ENCODE measurements at places on chromosomes 6 and 20. TPM values are rescaled to one million over a fixed set of nuclear protein-coding genes. Genes with fewer than 3 reads are reported as not detected.
A peak's percentile ranks its signal among the peaks of the same experiment; 100 is the strongest.

BHLHE23 gene
- not detected for total RNA-seq

TSBP1 gene
- not detected for total RNA-seq

C6orf163 gene
- total RNA-seq = 2.1 TPM

RIPK1 gene
- 24.4 TPM for total RNA-seq

DNA sequence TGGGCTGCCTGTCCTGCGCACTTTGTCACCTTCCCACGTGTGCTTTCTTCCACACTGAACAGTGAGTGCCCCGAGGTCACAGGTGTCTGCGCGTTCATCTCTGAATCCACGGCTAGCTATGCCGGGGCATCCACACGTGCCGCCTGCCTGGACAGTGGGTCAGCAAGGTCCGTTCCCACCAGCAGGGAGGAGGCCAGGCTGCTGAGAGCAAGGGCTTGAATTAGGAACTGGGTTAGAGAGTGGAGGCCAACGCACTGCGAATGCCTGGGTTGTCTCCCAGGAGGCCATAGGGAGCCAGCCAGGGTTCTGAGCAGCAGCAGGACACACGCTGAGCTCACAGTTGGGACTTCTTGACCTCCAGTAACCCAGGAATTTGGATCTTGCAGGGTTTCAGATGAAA, 248.1 kb downstream of the TAF4 start:
- H3K27ac ChIP-seq = no peak overlapping the region
- H3K36me3 ChIP-seq = no peaks in the 10 kb centered on the region
- H3K27me3 ChIP-seq = peaks cover 6% of the 10 kb centered on the region
- no peaks in the 10 kb centered on the region for H3K4me1 ChIP-seq
- no peak for DNase-seq
- H3K4me3 ChIP-seq = no peak overlapping the region

DNA sequence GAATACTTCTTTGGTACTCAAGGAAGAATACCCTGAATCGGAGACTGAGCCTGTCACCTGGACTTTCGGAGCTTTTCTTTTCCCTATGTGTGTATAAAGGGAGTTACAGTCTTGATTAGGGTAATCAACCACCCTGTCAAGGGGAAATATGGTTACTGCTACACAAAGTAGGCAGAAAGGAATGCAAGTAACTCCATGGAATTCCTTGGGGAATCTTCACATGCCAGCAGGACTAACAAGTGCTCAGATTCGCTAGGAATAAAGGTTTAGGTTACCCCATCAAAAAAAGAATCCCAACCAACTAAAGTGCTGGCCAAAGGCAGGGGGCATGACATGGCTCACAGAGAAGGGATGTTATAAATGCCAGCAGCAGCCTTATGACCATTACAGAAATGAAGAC, 10.4 kb downstream of the KCNS1 start:
- H3K4me3 ChIP-seq = no peak overlapping the region
- H3K27me3 ChIP-seq = no peaks in the 10 kb centered on the region
- no peak for DNase-seq
- peaks cover 7% of the 10 kb centered on the region for H3K4me1 ChIP-seq
- H3K36me3 ChIP-seq = no peaks in the 10 kb centered on the region

GRCh38 chr6:37555040-37555781, 55.5 kb upstream of the CCDC167 start:
- no peak overlapping the region for H3K4me3 ChIP-seq
- no peaks in the 10 kb centered on the region for H3K36me3 ChIP-seq
- peaks cover 9% of the 10 kb centered on the region for H3K27me3 ChIP-seq
- H3K27ac ChIP-seq = no peak overlapping the region

DNA sequence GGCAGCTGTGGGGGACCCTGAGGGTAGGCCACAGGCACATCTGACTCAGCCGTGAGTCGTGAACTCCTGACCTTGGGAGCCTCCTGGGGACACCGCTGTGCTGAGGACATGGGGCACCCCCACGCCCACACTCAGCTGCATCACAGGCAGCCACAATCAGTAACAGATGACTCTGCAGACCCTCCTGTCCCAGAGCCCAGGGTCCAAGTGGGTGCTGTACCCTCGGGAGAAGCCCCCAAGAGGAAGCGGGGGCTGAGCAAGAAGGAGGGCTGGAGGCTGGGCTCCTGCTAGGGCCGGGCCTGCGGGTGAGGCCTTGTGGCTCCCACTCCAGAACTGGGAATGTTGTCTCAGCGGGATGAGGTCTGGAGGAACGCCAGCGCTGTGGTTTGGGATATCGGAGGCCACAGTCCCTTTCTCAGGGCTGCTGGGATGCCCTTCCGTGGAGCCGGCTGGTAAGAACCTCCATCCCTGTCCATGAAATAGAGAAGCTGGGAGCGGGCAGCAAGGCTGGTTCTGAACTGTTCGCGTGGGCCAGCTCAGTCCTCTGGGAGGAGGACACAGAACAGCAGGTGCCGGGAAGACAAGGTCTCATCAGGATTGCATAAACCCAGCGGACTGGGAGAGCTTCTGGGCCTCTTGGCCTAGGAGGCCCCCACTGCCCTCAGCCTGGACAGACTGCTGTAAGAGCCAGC, 3.1 kb upstream of the LAMA5 start:
- no peaks in the 10 kb centered on the region for H3K27me3 ChIP-seq
- no peak overlapping the region for H3K4me3 ChIP-seq
- H3K36me3 ChIP-seq = no peaks in the 10 kb centered on the region
- DNase-seq = no peak
- H3K27ac ChIP-seq = peak overlapping the region; percentile 24

GRCh38 chr6:135379647-135380046, 117.9 kb downstream of the AHI1 start:
- no peak overlapping the region for H3K27ac ChIP-seq
- H3K4me1 ChIP-seq = no peaks in the 10 kb centered on the region
- H3K27me3 ChIP-seq = no peaks in the 10 kb centered on the region
- no peak overlapping the region for H3K4me3 ChIP-seq

GRCh38 chr6:161128680-161129196, 137.2 kb downstream of the MAP3K4 start:
- H3K36me3 ChIP-seq = no peaks in the 10 kb centered on the region
- H3K4me1 ChIP-seq = no peaks in the 10 kb centered on the region
- no peak overlapping the region for H3K27ac ChIP-seq
- no peak overlapping the region for H3K4me3 ChIP-seq

GRCh38 chr20:5751856-5752255, 1.7 kb downstream of the SHLD1 start:
- no peak overlapping the region for H3K27ac ChIP-seq
- no peak for DNase-seq
- no peaks in the 10 kb centered on the region for H3K36me3 ChIP-seq

GRCh38 chr20:38919683-38920082, 6.5 kb upstream of the FAM83D start:
- no peaks in the 10 kb centered on the region for H3K27me3 ChIP-seq
- DNase-seq = no peak
- H3K36me3 ChIP-seq = no peaks in the 10 kb centered on the region
- H3K4me1 ChIP-seq = no peaks in the 10 kb centered on the region
- H3K4me3 ChIP-seq = no peak overlapping the region
- no peak overlapping the region for H3K27ac ChIP-seq

DNA sequence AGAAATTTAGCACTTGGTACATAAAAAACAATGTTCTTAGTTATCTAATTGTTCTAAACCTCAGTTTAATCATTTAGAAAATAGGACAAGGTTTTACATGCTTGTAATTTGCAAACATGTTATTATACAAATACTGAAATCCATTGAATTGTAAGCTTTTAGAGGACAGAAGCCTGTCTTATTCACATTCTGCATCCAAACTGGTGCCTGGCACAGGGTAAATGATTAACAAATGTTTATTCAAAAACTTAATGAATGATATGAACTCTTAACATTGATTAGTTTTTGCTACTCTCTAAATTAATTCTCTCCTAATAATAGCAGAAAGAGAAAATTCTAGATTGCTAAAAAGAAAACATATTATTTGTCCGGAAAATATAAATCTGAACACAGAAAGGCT, 58.4 kb upstream of the MCM9 start:
- H3K36me3 ChIP-seq = no peaks in the 10 kb centered on the region
- H3K4me1 ChIP-seq = no peaks in the 10 kb centered on the region
- no peak for DNase-seq
- H3K27me3 ChIP-seq = no peaks in the 10 kb centered on the region

GRCh38 chr20:33910529-33911327, 83.0 kb upstream of the RALY start:
- H3K4me1 ChIP-seq = peaks cover 22% of the 10 kb centered on the region
- no peaks in the 10 kb centered on the region for H3K36me3 ChIP-seq
- H3K4me3 ChIP-seq = no peak overlapping the region
- no peaks in the 10 kb centered on the region for H3K27me3 ChIP-seq
- DNase-seq = no peak

- no peak for DNase-seq
- no peak overlapping the region for H3K4me3 ChIP-seq
- H3K27me3 ChIP-seq = no peaks in the 10 kb centered on the region
- H3K27ac ChIP-seq = no peak overlapping the region
- no peaks in the 10 kb centered on the region for H3K36me3 ChIP-seq
- H3K4me1 ChIP-seq = peaks cover 32% of the 10 kb centered on the region
These were observed 165.1 kb downstream of the ZFAND3 start for GRCh38 chr6:37984578-37984977.

DNA sequence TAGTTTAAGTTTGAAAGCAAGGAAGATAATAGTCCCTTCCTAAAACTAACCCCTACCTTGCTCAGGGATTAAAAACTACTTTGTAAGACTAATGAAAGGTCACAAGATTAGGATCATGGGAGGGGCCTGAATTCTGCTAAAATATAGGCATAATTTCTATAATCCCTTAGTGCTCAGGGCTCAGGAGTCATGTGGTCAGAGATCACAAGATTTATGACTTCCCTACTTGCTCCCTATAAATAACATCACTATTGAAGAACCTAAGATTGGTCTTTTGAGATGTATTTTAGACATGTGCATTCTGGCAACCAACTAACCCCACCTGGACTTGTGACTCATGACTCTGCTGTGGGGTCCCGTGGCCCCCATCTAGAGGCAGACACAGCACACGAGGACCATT, 81.1 kb downstream of the STMND1 start:
- no peak for DNase-seq
- no peaks in the 10 kb centered on the region for H3K36me3 ChIP-seq
- H3K27me3 ChIP-seq = no peaks in the 10 kb centered on the region

- no peak for DNase-seq
- H3K27me3 ChIP-seq = no peaks in the 10 kb centered on the region
- no peak overlapping the region for H3K4me3 ChIP-seq
- H3K4me1 ChIP-seq = no peaks in the 10 kb centered on the region
- H3K27ac ChIP-seq = no peak overlapping the region
- no peaks in the 10 kb centered on the region for H3K36me3 ChIP-seq
These were observed 123.6 kb downstream of the SYCP2 start for GRCh38 chr20:59809630-59810448.

DNA sequence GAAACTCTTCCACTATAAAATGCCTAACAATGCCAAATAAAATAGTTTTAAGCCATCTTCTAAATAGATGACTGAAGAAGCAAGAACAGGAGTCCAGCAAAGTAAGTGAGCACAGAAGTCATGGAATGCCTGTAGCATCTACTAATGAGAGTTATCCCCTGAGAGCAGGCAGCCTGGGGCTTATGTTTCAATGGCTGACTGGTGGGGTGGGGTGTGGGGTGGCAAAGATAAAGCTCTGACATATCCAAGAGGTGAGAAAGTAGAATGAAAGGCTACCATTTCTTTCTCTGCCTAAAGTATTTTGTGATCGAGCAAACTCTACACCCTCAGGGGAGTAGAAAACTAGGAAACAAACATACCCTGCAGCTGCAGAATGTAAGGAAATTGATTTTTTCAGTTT, 348.8 kb downstream of the TFAP2B start:
- DNase-seq = no peak
- no peaks in the 10 kb centered on the region for H3K4me1 ChIP-seq
- H3K4me3 ChIP-seq = no peak overlapping the region
- no peak overlapping the region for H3K27ac ChIP-seq
- no peaks in the 10 kb centered on the region for H3K27me3 ChIP-seq
- no peaks in the 10 kb centered on the region for H3K36me3 ChIP-seq

DNA sequence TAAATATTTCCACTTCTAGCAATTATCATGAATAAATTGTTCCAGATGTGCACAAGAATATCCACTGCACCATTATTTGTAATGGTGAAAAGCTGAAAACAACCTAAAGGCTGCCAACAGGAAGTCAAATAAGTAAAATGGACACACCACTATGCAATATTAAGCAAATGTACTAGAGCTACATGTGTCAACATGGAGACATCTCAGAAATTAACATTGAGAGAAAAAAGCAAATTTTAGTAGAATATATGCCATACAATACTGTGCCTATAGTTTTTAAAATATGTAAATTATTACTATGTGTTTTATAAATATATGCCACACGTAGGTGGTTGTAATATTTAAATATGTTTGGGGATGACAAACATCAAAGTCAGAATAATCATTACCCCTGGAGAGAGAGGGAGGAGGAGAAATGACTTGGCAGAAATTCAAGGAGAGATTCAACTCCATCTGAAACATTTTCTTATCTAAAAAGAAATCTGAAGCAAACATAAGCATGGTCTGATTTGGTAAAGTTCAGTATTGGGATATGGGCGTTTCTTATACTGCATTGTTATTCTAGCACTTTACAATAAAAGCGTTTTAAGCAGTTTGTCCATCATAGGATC, 475.5 kb downstream of the QKI start:
- no peaks in the 10 kb centered on the region for H3K4me1 ChIP-seq
- DNase-seq = no peak
- H3K27me3 ChIP-seq = no peaks in the 10 kb centered on the region
- H3K4me3 ChIP-seq = no peak overlapping the region
- H3K27ac ChIP-seq = no peak overlapping the region

- no peak for DNase-seq
- H3K36me3 ChIP-seq = no peaks in the 10 kb centered on the region
- H3K27me3 ChIP-seq = no peaks in the 10 kb centered on the region
- no peak overlapping the region for H3K4me3 ChIP-seq
These were observed 88.3 kb downstream of the DTNBP1 start for GRCh38 chr6:15574486-15574885.

GRCh38 chr6:136547336-136547735, 2.9 kb downstream of the MAP7 start:
- H3K27ac ChIP-seq = no peak overlapping the region
- peaks cover 7% of the 10 kb centered on the region for H3K27me3 ChIP-seq
- no peak for DNase-seq
- H3K4me1 ChIP-seq = peaks cover 12% of the 10 kb centered on the region
- no peak overlapping the region for H3K4me3 ChIP-seq
- no peaks in the 10 kb centered on the region for H3K36me3 ChIP-seq

- no peaks in the 10 kb centered on the region for H3K4me1 ChIP-seq
- no peaks in the 10 kb centered on the region for H3K36me3 ChIP-seq
- DNase-seq = no peak
- H3K27ac ChIP-seq = no peak overlapping the region
- H3K27me3 ChIP-seq = peaks cover 6% of the 10 kb centered on the region
- H3K4me3 ChIP-seq = no peak overlapping the region
These were observed 287.3 kb upstream of the TSHZ2 start for GRCh38 chr20:52684905-52685304.

DNA sequence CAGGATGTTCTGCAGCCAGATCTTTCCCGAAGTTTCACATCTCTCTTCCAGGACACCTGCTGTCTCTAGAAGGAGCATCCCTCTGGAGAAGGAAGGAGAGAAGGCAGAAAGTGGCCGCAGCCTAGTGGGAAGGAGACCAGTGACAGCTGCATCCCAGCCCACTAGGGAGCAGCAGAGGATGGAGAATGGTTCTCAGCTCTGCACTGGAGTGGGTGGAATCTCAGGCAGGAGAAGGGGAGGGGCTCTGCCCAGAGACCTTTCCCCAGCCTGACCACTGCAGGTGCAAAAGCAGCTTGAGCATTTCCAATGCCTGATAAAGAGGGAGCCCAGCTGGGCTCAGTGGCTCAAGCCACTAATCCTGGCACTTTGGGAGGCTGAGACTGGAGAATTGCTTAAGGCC, 32.3 kb downstream of the NCR2 start:
- H3K27me3 ChIP-seq = peaks cover 52% of the 10 kb centered on the region
- H3K27ac ChIP-seq = no peak overlapping the region
- H3K4me3 ChIP-seq = no peak overlapping the region
- H3K36me3 ChIP-seq = no peaks in the 10 kb centered on the region
- no peak for DNase-seq

Data from upper lobe of right lung (tissue), 1 donor.